Natural killer cell treated with Interleukin-12 subunit alpha and Interleukin-12 subunit beta and Interleukin-15 and Interleukin-18, amount 100 ng/mL, for 72 hours (primary cell): ENCODE measurements at places on chromosomes 16 and 17. TPM values are rescaled to one million over a fixed set of nuclear protein-coding genes. Genes with fewer than 3 reads are reported as not detected.

The GUCY2D gene
- total RNA-seq = not detected

The CSF3 gene
- total RNA-seq = 0.78 TPM

The HOXB4 gene
- 8.2 TPM for total RNA-seq

The KRT39 gene
- total RNA-seq = not detected

The CEP295NL gene
- not detected for total RNA-seq

The ADGRG3 gene
- 28.9 TPM for total RNA-seq

The XAF1 gene
- total RNA-seq = 110 TPM

The DNASE1L2 gene
- 3.5 TPM for total RNA-seq

The CCL1 gene
- total RNA-seq = 4.8 TPM

The CCL4 gene
- total RNA-seq = 379 TPM

The NMRAL1 gene
- total RNA-seq = 40.7 TPM

The SP6 gene
- total RNA-seq = not detected

The C1QL1 gene
- total RNA-seq = not detected

The CALB2 gene
- not detected for total RNA-seq

The NXPH3 gene
- total RNA-seq = not detected

The CA10 gene
- not detected for total RNA-seq

The MT4 gene
- not detected for total RNA-seq

The SNAI3 gene
- 0.42 TPM for total RNA-seq

The BPTF gene
- total RNA-seq = 94.7 TPM

The MT1E gene
- total RNA-seq = 148 TPM

The CA7 gene
- not detected for total RNA-seq

The PRSS22 gene
- total RNA-seq = 0.86 TPM

The CFAP97D1 gene
- not detected for total RNA-seq

The ANKRD40CL gene
- not detected for total RNA-seq

The KRTAP2-3 gene
- total RNA-seq = not detected

The SYNGR3 gene
- total RNA-seq = 21.3 TPM

The BRIP1 gene
- 10.8 TPM for total RNA-seq

The CCL2 gene
- total RNA-seq = 0.40 TPM

The KRTAP3-1 gene
- total RNA-seq = not detected

The GGA3 gene
- 111 TPM for total RNA-seq

The KCNG4 gene
- total RNA-seq = not detected

The RPRML gene
- total RNA-seq = not detected

The TBC1D16 gene
- 1.1 TPM for total RNA-seq
